Epithelial cell of proximal tubule (primary cell): ENCODE measurements at places on chromosomes 5 and 9. TPM values are rescaled to one million over a fixed set of nuclear protein-coding genes. Genes with fewer than 3 reads are reported as not detected.

EPB41L4A gene
- total RNA-seq: 6.7 and 17.2 TPM in 2 replicates

IFNE gene
- total RNA-seq: not detected in 2 replicates

PSIP1 gene
- total RNA-seq: 61.1 and 69.8 TPM in 2 replicates

GRCh38 chr9:111037708-111038330 lies 451 bp downstream of the LPAR1 start:
- no peak for DNase-seq

- no peak for DNase-seq
Measured at GRCh38 chr5:87524217-87524616, 111.5 kb upstream of the CCNH start.

DNA sequence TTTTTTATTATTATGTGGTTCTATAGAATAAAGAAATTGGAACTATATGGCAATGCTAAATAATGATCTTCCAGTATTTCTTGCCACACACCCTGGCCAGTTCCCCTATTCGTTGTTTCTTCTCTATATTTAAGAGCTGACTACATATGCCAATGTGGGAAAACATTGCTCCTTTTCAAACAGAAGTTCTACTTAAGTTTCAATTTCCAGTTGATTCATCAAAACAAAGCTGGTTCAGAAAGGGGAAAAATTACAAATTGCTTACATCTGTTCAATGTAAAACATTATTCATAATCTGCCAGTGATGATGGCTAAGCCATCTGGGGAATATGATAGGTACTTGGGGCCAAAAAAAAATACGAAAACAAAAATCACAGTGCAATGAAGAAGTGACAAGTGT lies 76.9 kb downstream of the ST8SIA4 start:
- no peak for DNase-seq

GRCh38 chr5:97049175-97049574 lies 93.2 kb downstream of the LIX1 start:
- no peak for DNase-seq

DNA sequence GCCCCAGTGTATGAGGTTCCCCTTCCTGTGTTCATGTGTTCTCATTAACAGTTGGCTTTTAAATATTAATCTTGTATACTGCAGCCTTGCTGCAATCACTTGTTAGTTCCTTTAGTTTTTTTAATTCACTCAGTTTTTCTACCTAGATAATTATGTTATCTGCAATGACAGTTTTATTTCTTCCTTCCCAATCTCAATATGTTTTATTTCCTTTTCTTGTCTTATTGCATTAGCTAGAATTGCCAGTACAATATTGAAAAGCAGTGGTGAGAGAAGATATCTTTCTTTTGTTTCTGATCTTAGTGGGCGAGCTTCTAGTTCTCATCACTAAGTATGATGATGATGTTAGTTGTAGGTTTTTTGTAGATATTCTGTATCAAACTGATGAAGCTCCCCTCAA lies 232.2 kb downstream of the PBX3 start:
- DNase-seq: no peak

DNA sequence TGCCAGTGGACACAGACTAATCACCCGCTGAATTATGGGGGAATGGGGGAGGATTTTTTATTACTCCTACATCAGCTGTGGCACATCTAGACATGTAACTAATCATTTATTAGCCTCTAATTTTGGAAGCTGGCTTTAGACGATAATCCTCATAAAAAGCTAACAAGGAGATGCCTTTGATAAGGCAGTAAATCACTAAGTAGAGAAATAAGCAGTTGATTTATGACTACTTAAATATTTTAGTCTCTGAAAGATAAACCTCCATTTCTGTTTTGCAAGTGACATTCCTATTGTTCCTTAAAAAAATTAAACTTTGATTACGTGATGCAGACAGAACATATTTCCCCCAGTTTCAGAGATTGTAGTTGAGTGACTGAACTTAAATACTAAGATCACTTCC lies 206.4 kb upstream of the CDKN2B start:
- no peak for DNase-seq

DNA sequence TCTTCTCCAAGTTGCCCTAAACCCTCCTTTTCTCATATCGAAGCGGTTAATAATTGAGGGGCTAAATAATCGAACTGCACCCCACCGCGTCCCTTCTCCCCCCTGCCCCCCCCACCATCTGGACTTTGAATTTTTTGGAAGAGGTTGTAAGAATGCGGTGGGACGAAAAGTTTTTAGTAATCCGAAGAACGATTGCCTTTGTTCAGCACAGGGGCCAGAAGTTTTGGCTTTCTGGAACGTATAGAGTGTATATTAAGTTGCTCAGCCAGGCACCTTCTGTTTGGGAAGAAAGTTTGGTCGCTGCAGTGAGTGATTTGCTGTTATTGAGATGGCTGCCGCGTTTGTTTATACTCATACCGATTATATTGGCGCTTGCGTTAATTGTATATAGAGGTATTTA lies 518 bp downstream of the ERBIN start:
- DNase-seq: no peak

DNA sequence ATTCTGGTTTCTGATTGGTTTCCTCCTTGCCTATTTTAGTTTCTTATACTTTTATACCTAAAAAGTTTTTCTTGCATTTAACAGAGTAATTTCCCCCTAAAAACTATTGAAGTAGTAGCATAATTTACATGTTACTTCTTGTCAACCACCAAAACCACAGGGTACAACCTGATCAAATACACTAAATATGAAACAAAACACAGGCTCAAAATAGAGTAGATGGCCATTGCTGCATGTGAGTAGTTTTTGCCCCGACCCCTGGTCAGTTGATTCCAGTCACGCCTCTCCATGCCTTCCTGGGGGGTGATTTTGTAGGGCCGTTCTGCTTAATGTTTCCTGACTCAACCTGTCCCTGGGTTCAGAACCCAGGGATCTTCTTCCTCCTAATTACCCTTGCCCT lies 101.8 kb downstream of the TLE4 start:
- DNase-seq: no peak

GRCh38 chr5:139783436-139783965 lies 12.1 kb upstream of the PSD2 start:
- no peak for DNase-seq

- no peak for DNase-seq
Measured at GRCh38 chr9:135139366-135139959, 52.0 kb downstream of the OLFM1 start.

- no peak for DNase-seq
Measured at GRCh38 chr9:23322392-23322791, 503.6 kb downstream of the ELAVL2 start.

DNA sequence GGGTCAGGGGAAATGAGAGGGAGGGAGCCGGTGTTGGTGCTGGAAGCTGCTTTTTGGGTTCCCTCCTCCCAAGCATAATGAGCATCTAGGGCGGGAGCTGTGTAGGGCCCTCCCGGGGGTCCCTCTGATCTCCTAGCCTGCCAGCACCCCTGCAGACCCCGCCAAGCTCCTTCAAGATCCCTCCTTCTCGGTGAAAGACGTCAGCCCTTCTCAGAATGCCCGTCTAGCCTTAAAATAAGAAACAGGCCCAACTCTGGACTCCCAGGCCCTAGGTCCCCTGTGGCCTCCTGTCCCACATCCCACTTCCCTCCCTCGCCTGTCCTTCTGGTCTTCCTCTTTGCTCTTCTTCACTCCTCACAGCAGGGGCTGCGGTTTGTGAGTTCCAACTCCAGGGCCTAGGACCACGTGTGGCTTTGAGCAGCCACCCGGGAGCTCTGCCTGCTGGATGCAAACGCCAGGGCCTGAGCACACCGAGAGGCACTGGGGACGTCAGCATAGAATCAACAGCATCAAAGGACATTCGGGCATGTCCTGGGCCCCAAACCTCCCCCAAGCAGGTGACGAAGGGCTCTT lies 8.8 kb upstream of the SCGB3A1 start:
- DNase-seq: no peak

- no peak for DNase-seq
Measured at GRCh38 chr5:83925321-83925954, 204.8 kb upstream of the HAPLN1 start.

DNA sequence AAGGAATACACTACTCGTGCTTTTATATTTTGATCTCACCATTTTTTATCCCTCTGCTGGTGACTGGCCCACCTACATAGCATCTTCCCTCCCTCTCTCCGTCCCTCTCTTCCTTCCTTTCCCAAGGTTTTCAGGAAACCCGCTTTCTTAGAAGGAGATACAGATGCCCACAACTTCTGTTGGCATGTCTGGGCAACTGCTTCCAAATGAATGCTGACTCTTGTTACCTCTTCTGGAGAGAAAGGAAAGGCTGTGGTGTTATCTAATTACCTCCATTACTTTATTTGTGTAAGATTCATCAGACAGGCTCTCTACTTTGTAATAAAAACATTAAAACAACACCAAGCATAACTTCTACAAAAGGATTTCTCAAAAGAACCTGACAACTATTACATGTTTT lies 20.2 kb downstream of the FANCC start:
- DNase-seq: no peak

DNA sequence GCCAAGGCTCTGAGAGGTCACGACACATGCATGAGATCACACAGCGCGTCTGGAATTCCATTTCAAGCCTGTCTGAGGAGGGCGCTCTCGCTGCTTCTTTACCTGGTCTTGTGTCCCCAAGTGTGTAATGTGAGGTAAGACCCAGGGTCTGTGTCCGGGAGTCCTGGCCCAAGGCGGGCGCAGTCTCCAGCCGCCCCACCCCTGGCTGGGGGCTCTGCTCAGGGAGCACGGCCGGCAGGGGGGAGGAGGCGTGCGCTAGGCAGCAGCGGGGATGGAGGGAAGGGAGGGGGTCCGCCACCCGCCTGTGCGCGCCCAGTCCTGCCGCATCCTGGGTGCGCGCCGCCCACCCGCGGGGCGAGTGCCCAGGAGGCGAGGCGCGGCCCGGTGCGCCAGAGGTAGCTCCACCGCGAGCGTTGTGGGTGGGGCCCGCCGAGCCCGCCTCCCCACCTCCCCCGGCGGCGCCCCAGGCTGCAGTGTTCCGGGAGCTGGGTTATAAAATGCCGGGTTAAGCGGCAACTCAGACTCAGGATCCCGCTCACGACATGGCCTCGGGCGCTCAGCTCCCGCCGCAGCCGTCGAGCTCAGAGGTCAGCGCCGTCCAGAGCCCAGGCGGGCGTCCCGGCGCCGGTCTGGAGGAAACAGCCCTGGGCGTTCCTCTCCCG lies at the start of gene CCNI2:
CCNI2 (plus strand) TSS at position 473 of the 662 bp plus-strand sequence; CDS start at position 543, 70 bp downstream.
- DNase-seq: no peak

GRCh38 chr9:79492092-79493009 lies 79.4 kb upstream of the TLE4 start:
- DNase-seq: no peak

GRCh38 chr9:76451234-76451633 lies 7.7 kb upstream of the GCNT1 start:
- peak; percentile 89 for DNase-seq

DNA sequence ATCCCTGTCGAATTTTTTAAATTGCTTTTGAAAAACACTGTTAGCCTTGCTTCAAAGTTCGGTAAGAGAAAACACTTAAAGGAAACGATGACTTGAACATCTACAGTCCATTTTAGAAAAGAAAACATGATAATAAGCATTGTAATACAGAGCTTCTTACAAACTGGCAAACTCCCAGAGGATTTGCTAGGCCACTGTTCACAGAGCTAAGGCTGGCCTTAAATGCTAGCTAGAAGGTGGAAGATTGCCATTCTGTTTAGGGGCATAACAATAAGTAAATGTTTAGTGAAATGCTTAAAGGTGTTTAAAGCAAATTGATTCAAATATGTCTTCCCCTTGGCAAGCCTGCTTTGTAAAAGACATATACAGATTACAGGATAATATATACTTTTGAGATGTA lies 169.6 kb downstream of the TLE4 start:
- DNase-seq: no peak
